ENCODE measurements at places on chromosomes 12 and 14.

- ATAC-seq = no peak
Observed at GRCh38 chr14:100202712-100203111, 36.2 kb upstream of the YY1 start.

- no peak for ATAC-seq
Observed at GRCh38 chr14:50011242-50011641, 105.1 kb downstream of the VCPKMT start.

- no peak for ATAC-seq
Observed at GRCh38 chr14:20686386-20687143, 2.0 kb upstream of the ANG start.

- no peak for ATAC-seq
Observed at GRCh38 chr14:23517650-23518326, 33.8 kb downstream of the ZFHX2 start.
